Heart right ventricle (tissue), 16 donors: ENCODE measurements at places on chromosomes 3 and 15.

DNA sequence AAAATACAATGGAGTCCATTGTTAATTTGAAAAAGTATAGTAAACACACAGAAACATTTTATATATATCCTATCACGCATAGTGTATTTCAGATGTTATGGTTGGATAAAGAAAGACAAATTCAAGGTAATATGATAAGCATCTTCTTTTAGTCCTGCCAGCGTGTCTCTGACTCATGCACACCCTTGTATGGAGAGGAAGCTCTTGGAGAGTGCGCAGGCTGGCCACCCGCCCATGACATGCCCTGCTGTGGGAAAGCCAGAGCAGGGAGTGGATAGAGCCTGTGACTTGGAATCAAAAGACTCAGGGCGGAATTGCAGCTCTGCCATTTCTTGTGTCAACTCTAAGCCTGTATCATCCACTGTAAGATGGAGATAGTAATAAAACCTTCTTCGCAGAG lies 23.0 kb upstream of the COPG1 start:
- DNase-seq: peak; percentile 84

DNA sequence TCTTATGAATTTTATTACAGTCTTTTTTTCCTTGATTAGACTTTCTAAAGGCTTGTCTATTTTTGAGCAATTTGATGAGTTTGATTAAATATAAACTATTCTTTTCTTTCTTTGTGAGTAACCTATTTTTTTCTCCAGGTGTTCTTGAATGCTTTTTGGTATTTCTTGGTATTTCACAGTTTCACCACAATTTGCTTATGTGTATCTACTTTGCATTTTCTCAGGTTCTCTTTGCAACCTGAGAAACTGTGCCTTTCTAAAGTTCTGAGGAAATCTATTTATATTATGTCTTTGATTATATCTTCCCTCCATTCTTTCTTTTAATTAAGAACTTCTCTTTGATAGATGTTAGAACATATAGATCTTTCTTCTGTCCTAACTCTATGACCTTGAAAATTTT lies 117.1 kb upstream of the MLF1 start:
- no peak for DNase-seq

DNA sequence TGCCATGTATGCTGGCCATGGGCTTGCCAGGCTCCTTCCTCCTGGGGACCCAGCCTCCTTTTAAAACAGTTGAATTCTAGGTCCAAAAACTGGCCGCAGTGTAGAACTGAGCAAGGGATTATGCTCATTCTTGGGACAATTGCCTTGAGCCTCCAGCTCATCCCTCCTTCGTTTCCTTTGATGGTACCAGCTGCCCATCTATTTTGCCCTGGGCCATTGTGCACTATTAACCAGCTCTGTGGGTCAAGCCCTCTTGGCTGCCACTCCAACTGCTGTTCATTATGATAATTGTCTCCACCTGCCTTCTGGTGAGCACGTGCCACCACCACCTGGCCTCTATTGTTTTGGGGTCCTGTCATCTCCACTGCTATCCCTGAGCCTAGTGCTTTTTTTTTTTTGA lies 75.8 kb upstream of the SYN2 start:
- no peak for DNase-seq

DNA sequence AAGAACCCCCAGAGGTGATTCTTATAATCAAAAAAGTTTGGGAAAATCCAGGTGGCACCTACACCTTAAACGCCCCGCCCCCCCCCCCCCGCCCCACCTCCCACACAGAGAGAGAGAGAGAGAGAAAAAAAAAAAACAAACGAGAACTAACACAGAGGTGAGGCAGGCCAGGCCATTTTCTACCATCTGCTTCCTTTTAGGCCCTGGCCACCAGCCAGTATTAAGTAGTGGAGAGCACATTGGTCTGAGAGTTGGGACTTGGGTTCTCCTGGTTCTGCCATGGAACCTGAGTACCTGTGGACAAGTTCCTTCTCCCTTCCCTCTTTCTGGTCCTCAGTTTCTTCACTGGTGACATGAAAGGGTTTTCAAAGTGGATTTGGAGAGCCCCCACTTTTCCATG lies 60.6 kb downstream of the SLC6A11 start:
- DNase-seq: no peak

GRCh38 chr3:105823149-105823867 lies 45.5 kb downstream of the CBLB start:
- no peak for DNase-seq

- no peak for DNase-seq
These were observed 19.2 kb upstream of the PLA2G4F start for GRCh38 chr15:42175671-42176070.

DNA sequence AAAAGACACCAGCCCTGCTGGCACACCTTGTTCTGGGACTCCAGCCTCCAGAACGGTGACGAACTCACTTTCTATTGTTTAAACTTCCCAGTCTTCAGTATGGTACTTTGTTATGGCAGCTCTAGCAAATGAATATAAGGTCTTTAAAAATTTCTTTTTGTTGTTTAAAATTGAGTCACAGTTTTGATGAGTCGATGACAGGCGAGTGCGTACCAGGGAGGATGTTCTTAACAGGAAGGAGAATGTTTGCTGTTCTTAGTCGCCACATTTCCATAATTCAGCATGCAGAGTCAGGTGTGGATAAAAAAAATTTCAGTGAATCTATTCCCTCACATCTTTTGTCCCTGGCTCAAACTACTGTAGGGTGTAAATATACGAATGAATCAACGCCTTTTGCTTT lies 12.4 kb downstream of the DNASE1L3 start:
- no peak for DNase-seq

DNA sequence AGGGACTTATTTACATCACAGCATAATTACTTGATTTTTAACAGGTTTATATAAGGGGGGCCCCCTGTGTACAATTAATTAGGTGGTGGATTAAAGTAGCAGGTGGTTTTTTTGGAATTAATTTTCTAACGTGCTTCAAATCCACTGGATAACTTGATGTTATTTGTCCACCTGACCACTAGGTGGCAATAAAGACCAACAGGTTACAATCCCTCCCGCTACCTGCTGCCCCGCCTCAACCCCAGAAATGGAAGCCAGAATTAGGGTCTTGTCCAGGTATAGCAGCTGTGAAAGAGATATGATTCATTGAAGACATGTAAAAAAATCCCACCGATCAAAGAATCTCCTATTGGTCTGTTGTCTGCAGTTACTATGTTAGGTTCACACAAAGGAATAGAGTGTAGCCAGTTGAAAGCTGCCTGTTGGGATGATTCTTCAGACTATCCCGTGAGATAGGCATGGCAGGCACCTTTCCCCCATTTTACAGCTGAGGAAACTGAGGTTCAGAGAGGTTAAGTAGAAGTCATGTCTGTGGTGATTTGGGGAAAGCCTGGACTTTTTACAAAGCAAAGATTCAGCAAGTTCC lies 44.0 kb downstream of the MFSD1 start:
- DNase-seq: peak; percentile 13

GRCh38 chr3:111531446-111531845 lies 10.6 kb upstream of the CD96 start:
- no peak for DNase-seq

GRCh38 chr15:101558221-101558941 lies 68.9 kb upstream of the PCSK6 start:
- DNase-seq: no peak

- DNase-seq: no peak
These were observed 3.3 kb downstream of the SHISA5 start for GRCh38 chr3:48500656-48501055.

- DNase-seq: peak; percentile 80
These were observed 175.6 kb downstream of the SMAD6 start for GRCh38 chr15:66877477-66878271.

DNA sequence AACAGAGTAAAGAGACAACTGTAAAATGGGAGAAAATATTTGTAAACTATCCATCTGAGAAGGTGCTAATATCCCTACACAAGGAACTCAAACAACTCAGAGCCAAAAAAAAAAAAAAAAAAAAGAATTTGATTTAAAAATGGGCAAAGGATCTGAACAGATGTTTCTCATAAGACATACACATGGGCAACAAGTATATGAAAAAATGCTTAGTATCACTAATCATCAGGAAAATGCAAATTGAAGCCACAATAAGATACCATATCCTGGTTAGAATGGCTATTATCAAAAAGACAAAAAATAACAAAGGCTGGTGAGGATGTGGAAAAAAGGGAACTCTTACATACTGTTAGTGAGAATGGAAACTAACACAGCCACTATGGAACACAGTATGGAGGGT lies 36.2 kb downstream of the TXNRD3 start:
- DNase-seq: no peak

GRCh38 chr3:46868287-46868686 lies 5.0 kb upstream of the MYL3 start:
- DNase-seq: no peak

- DNase-seq: no peak
These were observed 126.2 kb upstream of the C2CD4B start for GRCh38 chr15:62291262-62291661.

GRCh38 chr15:95468820-95469219 lies 861.7 kb upstream of the NR2F2 start:
- DNase-seq: no peak

- DNase-seq: no peak
These were observed 293.7 kb upstream of the TRIM42 start for GRCh38 chr3:140384028-140384771.

GRCh38 chr3:4313606-4314293 lies 10.6 kb downstream of the SETMAR start:
- DNase-seq: no peak

DNA sequence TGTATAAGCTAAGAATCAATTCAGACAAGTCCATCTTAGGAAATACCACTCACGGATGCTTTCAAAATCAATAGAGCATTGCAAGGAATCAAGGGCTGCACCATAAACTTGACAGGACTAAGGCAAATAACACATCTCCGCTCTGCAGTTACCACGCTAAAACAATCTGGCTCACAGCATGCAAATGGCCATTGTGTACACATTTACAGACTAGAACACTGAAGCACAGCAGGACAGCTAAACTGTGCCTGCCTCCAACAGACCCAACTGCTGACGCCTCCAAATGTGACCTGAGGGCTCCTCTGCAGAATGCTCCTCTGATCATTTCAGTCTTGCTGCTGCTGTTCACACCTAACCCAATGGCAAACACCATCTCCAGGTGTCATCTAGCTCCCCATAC lies 104.3 kb downstream of the MEX3B start:
- DNase-seq: no peak

- DNase-seq: no peak
These were observed 95.8 kb upstream of the PLAAT1 start for GRCh38 chr3:193145248-193145647.

GRCh38 chr15:66803182-66803729 lies 101.2 kb downstream of the SMAD6 start:
- DNase-seq: peak; percentile 85

DNA sequence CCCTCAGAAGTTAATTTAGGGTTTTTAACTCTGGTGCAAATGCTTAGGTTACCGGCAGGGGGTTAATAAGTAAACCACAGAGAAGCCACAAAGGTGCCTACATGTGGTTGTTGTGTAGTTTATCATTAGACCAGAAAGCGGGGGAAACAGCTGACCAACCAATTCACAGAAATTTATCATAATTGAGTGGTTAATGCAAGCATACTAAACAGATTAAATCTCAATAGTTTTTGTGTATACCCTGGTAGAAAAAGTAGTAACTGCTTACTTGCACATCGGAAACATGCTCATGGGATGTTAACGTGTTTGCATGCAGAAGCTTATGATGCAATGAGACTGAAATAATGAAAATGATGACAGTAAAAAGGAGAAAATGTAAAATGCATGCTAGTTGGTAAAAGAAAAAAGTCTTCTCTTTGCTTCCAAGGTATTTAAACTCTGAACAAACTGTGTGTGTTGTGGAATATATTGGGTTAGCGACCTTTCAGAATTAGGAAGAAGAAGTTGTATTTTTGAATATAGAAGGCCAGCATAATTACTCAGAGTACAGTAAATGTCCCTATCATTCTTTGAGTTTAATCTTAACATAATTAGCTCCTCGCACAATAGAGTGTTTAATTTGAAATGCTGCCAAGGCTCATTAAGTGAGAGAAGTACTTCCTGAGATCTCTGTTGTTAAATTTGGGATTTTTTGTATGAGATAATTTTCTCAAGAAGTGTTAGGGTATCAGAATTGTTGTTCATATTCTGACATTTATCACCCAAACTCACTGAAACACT lies 316.2 kb downstream of the PTPRG start:
- DNase-seq: no peak

DNA sequence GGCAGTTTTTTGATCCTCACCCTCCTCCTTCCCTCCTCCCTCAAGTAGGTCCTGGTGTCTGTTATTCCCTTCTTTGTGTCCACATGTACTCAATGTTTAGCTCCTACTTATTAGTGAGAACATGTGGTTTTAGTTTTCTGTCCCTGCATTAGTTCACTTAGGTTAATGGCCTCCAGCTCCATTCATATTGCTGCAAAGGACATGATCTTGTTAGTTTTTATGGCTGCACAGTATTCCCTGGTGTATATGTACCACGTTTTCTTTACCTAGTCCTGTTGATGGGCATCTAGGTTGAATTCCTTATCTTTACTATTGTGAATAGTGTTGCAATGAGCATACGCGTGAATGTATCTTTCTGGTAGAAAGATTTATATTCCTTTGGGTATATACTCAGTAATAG lies 61.7 kb upstream of the FGF7 start:
- DNase-seq: no peak

DNA sequence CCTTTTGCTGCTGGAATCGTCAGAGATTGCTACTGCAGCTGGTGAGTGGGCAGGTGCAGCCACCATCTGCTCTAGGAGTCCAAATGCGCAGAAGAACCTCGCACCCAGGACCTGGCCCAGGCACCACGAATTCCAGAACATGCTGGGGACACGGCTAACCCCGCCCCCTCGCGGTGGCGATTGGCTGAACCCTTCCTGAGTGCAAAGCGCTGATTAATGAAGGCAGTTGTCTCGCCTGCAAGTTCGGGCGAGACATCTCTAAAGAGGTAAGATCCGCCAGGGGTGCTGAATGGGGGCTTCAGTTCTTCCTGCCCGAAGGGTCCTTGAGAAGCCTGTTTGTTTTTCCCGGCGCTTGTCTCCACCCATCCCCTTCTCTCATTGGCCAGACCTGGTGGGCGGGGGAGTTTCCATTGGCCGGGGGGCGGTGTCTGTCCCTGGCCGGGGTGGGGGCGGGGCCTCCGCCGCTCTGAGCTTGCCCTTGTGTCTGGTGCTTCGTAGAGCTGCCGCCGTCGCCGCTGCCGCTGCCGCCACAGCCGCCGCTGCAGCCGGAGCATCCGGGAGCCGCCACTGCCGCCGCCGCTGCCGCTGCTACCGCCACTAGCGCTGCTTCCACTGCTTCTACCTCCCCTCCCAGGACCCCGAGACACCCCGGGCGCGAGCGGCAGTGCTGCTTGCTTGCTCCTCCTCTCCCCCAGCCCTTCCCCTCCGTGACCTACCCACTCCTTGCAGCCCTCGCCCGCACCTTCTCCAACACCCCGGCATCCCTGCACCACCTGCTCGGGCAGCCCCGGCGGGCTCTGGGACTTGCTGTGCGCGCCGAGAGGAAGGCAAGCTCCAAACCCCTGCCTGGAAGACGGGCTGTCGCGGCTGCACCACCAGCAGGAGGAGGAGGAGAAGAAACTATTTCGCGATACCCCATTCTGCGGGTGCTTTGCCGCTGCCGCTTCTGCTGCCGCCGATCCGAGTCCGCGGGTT lies at the start of gene CADM2:
TSS of gene CADM2 (plus strand) at position 495 of the 975 bp plus-strand sequence.
- peak; percentile 81 for DNase-seq

- DNase-seq: no peak
These were observed 393.1 kb downstream of the DIPK2A start for GRCh38 chr3:144364737-144365136.
